HepG2 (cell line): ENCODE measurements at places on chromosomes 4 and X.

GRCh38 chr4:25889589-25890503, 24.2 kb upstream of the SMIM20 start:
- DNase-seq = no peak
- H3K27ac ChIP-seq = no peak overlapping the region
- no peak overlapping the region for H3K4me3 ChIP-seq
- 0 out of 3 replicates have a peak, but pooled peaks cover 3% of the 10 kb centered on the region for H3K27me3 ChIP-seq
- H3K4me1 ChIP-seq = no peaks in the 10 kb centered on the region
- no peaks in the 10 kb centered on the region for H3K36me3 ChIP-seq

GRCh38 chr4:91170768-91171167, 1043.6 kb downstream of the CCSER1 start:
- no peaks in the 10 kb centered on the region for H3K36me3 ChIP-seq
- no peaks in the 10 kb centered on the region for H3K27me3 ChIP-seq
- no peak for DNase-seq
- H3K4me3 ChIP-seq = no peak overlapping the region
- no peaks in the 10 kb centered on the region for H3K4me1 ChIP-seq

- H3K36me3 ChIP-seq = no peaks in the 10 kb centered on the region
- no peak overlapping the region for H3K4me3 ChIP-seq
- H3K4me1 ChIP-seq = peaks cover 67% of the 10 kb centered on the region
- DNase-seq = no peak
- no peak overlapping the region for H3K27ac ChIP-seq
- no peaks in the 10 kb centered on the region for H3K27me3 ChIP-seq
Measured at GRCh38 chr4:76270244-76271175, 19.0 kb downstream of the FAM47E start.

DNA sequence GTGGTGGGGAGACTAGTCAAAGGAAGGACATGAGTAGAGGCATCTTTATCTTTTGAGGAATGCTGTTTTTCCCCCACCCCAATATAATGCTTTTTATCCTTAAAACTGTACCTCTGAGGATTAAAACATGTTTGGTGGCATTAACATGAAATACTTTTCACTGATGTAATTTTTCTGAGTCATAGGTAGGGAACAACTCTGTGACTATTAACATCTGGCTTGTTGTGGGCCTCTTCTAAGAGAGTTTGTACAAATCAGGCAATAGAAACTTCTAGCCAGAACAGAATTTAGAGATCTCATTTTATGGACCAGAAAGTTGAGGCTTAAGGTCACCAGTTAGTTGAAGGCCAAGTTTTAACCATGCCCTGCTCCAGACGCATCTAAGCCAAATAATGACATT, 207.6 kb downstream of the SOX3 start:
- H3K4me3 ChIP-seq = no peak overlapping the region
- no peaks in the 10 kb centered on the region for H3K4me1 ChIP-seq
- H3K27me3 ChIP-seq = no peaks in the 10 kb centered on the region

GRCh38 chr4:138056541-138056940, 185.6 kb downstream of the SLC7A11 start:
- no peak for DNase-seq
- H3K4me1 ChIP-seq = no peaks in the 10 kb centered on the region
- H3K27ac ChIP-seq = no peak overlapping the region
- H3K4me3 ChIP-seq = no peak overlapping the region
- H3K27me3 ChIP-seq = no peaks in the 10 kb centered on the region

- H3K27ac ChIP-seq = no peak overlapping the region
- H3K36me3 ChIP-seq = no peaks in the 10 kb centered on the region
- H3K27me3 ChIP-seq = no peaks in the 10 kb centered on the region; the same call in 1 of the 2 replicates
- 0 out of 2 replicates have a peak, but pooled peaks cover 7% of the 10 kb centered on the region for H3K4me1 ChIP-seq
Measured at GRCh38 chr4:98624642-98625041, 33.8 kb downstream of the TSPAN5 start.

GRCh38 chr4:61203436-61203790, 3.3 kb downstream of the ADGRL3 start:
- H3K4me3 ChIP-seq = no peak overlapping the region
- H3K4me1 ChIP-seq = no peaks in the 10 kb centered on the region
- no peaks in the 10 kb centered on the region for H3K36me3 ChIP-seq
- DNase-seq = no peak

- no peak for DNase-seq
- no peaks in the 10 kb centered on the region for H3K36me3 ChIP-seq
- no peak overlapping the region for H3K4me3 ChIP-seq
- no peak overlapping the region for H3K27ac ChIP-seq
- no peaks in the 10 kb centered on the region for H3K4me1 ChIP-seq
Measured at GRCh38 chrX:78326401-78326800, 1.0 kb downstream of the CYSLTR1 start.

GRCh38 chr4:26873391-26874026, 12.9 kb downstream of the STIM2 start:
- H3K27ac ChIP-seq = no peak overlapping the region
- no peaks in the 10 kb centered on the region; the same call in 2 of the 3 replicates for H3K36me3 ChIP-seq
- H3K4me3 ChIP-seq = no peak overlapping the region
- no peaks in the 10 kb centered on the region for H3K4me1 ChIP-seq
- no peak for DNase-seq
